ENCODE measurements at places on chromosomes 3 and 15.

DNA sequence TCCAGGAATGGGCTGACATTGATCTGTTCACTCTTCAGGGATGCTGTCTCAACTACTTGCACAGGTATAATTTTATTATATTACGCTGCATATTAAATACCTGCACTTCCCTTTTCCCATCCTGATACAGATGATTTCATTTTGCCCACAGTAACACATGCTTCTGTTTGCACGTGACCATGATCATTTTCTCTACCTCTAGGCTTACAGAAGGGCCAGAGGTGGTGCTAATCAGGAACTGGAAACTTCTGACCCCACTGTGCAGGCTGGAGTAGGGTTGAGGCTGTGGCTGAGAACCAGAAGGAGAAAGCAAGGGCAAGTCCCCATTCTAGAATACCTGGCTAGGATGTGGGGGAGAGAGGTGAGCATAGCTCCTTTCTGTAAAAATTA, 304.8 kb downstream of the PTPRG start:
- ATAC-seq: no peak

GRCh38 chr3:62582495-62583172, 209.3 kb upstream of the FEZF2 start:
- no peak for ATAC-seq

DNA sequence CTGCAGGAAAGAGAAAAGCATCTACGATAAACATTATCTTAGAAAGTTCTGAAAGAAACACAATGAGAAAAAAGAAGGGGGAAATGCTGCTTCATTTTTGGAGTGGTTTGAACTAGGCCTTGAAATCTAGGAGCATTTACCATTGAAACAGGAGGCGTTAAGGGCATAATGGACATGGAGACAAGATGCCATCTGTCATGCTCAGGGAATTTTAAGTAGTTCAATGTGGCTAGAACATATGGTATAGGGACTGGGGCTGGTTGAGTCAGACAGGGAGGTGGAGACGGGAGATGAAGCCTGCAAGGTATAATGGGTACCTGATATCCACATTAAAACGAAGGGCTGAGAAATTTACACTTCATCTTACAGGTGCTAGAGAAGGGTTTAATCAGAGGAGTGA, 10.4 kb upstream of the PLAAT1 start:
- no peak for ATAC-seq

GRCh38 chr3:88198121-88198520, 48.4 kb downstream of the C3orf38 start:
- ATAC-seq: no peak

DNA sequence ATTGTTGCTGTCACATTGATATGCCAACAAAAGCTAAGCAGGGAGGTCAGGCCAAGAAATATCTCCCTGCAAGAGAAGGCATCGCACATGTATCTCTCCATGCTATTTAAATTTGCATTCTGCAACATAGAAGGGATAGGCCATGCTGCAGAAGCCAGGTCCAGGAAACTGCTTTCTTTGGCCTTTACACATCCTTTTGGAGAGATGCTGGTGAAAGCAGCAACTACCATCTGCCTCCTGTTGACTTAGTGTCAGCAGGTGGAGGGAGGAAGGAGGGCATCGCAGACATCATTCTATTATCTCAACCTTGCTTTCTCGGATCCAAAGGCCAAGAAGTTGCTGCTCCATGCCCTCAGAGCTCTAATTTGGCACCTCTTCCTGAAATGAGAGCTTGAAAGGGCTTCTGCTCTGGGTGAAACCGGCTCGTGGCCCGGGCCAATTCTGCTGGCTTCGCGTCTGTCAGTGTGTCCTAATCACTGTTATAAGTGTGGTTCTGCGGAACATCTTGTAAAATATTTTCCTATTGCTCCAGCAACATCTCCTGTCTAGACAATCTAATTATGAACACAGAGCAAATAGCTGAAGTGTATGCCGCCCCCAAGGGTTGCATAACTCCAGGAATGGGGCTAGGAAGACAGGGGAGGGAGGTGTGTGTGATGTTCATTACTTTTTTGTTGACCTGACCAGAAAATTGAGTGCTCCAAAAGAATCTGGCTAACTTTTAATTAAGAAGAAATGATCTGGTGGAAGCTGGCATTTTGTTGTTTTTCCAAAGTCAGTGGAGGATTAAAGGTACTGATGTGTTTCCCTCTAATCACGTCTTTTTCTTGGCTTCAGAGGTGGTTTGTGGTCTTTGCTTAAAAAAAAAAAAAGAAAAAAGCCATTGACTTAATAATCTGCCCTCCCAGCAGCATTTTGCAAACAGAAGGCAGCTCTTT, 89.1 kb downstream of the TPRG1 start:
- ATAC-seq: no peak

- no peak for ATAC-seq
Observed at GRCh38 chr15:96355568-96356187, 25.2 kb downstream of the NR2F2 start.

DNA sequence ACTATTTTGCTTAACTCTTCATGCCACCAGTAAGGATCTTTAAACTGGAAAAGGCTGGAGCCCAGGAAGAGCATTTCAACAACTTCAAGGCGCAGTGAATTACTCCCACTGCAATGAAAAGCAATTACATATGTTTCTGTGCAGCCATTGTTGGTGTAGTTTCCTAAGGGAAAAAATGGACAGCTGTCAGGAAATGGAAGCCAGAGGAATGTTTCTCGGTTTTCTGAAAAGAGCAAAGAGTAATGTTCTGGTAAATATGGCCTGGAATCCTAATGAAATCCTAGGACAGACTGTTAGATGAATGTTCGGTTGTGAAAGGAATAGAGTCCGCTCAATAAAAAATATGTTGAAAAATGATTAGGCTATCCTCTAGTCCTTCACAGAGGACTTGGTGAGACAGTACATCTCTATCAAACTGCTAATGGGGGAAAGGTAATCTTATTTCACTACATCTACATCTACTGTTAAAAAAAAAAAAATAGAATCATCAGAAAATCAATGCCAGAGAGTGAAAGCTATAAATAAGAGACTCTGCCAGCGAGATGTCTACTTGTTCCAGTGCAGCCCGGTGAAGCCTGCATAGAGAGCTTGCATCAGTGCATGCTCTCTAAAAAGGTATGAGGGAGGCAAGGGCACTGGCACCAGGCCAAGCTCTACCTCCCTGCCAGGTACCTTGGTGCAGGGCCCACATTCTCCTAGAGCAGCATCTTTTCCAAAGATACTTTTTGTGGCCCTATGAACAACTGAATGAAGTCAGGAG, 68.2 kb upstream of the TJP1 start:
- no peak for ATAC-seq

GRCh38 chr15:33534642-33535041, 223.9 kb downstream of the RYR3 start:
- no peak for ATAC-seq

- no peak for ATAC-seq
Observed at GRCh38 chr3:98710067-98710659, 53.0 kb upstream of the ST3GAL6 start.

- ATAC-seq: no peak
Observed at GRCh38 chr3:178456621-178457285, 79.5 kb upstream of the KCNMB2 start.

DNA sequence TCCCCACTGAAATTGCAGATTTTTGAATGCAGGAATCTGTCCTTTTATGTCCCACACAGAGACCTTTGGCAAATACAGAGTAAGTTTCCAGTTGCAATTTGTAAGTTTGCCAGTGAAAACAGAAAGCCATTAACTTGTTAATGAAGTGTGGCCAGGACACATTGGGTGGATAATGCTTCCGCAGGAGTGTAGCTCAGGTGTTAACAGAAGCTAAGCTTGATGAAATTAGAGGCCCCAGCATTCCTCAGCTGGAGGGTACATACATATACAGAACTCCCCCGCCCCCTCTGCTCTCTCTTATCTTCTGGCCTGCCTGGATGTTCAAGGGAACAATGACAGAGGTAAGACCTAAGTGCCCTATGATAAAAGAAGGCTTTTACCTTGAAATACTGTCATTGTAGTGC, 8.1 kb upstream of the LRRC2 start:
- no peak for ATAC-seq

DNA sequence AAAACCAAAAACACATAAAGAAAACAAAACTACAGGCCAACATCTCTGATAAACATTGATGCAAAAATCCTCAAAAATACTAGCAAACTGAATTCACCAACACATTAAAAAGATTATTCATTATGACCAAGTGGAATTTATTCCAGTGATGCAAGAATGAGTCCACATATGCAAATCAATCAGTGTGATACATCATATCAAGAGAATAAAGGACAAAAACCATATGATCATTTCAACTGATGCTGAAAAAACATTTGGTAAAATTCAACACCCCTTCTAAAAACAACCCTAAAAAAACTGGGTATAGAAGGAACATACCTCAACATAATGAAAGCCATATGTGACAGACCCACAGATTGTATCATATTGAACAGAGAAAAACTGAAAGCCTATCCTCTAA, 265.6 kb upstream of the DCBLD2 start:
- ATAC-seq: no peak

- ATAC-seq: no peak
Observed at GRCh38 chr15:79675982-79676381, 220.8 kb downstream of the MTHFS start.

- no peak for ATAC-seq
Observed at GRCh38 chr15:61041886-61042285, 187.2 kb downstream of the RORA start.

DNA sequence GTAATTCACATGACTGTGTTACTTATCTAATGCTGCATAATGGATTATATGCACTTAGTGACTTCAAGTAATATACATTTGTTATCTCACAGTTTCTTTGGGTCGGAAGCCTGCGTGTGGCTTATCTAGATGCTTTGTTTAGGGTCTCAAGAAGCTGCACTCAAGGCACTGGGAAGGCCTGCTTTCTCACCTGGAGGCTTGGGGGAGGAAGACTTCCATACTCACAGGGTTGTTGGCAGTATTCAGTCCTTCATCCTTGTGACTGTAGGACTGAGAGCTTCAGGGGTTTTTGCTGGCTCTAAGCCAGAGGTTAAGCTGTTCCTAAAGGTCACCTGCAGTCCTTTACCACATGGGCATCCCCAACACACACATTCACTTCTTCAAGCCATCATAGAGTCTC, 22.6 kb downstream of the TAFA4 start:
- no peak for ATAC-seq

DNA sequence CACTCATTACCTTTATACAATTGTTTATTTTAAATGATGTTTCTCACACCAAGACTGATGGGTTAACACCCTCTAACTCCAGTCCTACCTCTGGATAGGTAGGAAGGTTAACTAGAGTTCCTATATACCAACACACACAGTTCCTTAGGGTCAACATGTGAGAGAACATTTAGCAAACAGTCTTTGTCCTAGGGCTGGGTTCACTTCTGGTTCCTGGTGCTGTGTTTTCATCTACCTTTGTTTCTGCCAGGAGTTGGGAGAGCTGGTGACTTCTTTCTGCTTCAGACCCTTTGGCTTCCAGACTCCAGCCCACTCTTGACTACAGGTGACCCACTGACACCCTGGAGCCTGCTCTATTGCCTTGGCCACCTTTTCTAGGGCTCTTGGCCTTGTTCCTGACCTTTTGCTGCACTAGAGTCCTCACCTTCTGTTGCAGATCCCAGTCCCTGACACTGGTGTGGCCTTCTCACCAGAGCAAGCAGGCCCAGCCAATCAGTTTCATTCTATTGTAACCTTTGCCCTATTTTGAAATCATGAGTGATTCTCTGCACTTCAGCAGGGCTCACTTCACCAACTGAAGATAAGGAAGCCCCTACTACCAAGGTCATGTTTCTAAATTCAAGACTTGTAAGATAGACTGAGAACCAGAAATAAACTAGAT, 50.0 kb upstream of the SECISBP2L start:
- no peak for ATAC-seq

- ATAC-seq: no peak
Observed at GRCh38 chr15:58014040-58014439, 51.5 kb downstream of the ALDH1A2 start.

GRCh38 chr3:41419809-41420208, 220.5 kb downstream of the CTNNB1 start:
- ATAC-seq: no peak

DNA sequence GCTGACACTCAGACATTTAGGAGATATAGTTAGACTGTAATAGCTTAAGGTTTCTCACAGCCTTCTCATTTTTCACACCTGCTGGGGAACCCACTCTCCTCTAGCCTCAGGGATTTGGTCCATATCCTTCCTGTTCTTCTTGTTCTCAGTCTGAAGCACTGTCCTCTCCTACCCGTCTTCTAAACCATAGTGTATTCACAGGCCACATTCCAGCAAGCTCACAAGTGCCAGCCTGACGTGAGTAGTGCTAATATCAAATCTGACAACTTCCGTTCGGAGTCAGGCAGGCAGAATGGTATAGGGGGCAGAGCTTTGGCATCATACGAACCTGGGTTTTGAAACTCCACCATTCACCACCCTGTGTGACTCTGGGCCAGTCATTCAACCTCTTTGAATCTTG, 6.9 kb upstream of the CA12 start:
- ATAC-seq: no peak

DNA sequence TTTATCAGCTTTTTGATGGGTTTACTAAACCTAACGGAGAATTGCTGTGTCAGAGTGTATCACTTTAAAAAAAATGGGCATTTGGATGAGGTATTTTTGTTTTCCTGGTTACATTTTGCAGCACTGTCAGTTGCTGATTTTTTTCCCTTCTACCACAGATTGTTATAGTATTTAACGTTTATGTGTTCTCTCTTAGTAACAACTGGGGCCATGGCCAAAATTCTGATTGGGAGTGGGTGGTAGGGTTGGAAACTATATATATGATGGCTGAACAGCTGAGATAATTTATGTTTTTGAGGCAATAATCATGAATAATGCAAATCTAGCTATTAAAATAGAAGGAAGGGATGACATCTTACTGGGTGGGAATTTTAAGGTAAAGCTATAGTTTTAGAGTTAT, 229.4 kb upstream of the SUCLG2 start:
- ATAC-seq: no peak

GRCh38 chr3:55143336-55143735, 215.5 kb upstream of the LRTM1 start:
- no peak for ATAC-seq

DNA sequence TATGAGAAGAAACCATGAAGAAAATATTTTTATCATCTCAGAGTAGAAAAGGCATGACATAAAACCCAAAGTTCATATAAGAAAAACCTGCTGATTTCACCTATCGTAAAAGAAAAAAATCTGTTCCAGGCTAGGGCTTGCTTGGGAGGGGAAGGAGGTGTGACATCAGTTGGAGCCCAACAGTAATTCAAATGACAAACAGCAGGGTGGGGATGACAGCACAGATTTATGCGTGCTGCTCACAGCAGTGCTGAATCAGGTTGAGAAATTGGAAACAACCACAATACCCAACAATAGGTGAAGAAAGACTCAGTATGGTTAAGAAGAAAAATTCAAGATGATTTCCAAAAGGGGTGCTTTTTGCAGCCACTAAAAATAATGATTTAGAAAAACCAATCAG, 172.4 kb downstream of the PDE8A start:
- ATAC-seq: no peak

DNA sequence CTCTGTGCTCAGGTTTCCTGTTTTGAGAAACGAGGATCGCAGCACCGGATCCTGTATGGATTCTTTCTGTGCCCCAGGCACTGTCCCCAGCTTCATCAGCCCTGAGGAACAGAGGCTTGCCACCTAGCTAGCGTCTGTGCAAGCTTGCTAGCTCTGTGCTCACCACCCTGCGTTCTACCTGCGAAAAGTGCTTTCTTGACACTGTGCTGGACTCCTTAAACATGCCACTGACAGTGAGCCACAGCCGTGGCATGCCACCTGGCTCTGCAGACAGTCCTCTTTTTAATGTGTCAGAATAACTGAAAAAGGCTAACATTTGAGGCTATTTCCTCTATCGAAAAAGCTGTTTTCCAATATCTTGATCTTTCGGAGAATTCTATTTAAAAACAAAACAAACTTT, 1.4 kb downstream of the PGPEP1L start:
- ATAC-seq: no peak
